H9 (cell line): ENCODE measurements at places on chromosomes 7 and 10.

- no peak for DNase-seq
Measured at GRCh38 chr7:17580141-17580540, 281.7 kb downstream of the AHR start.

DNA sequence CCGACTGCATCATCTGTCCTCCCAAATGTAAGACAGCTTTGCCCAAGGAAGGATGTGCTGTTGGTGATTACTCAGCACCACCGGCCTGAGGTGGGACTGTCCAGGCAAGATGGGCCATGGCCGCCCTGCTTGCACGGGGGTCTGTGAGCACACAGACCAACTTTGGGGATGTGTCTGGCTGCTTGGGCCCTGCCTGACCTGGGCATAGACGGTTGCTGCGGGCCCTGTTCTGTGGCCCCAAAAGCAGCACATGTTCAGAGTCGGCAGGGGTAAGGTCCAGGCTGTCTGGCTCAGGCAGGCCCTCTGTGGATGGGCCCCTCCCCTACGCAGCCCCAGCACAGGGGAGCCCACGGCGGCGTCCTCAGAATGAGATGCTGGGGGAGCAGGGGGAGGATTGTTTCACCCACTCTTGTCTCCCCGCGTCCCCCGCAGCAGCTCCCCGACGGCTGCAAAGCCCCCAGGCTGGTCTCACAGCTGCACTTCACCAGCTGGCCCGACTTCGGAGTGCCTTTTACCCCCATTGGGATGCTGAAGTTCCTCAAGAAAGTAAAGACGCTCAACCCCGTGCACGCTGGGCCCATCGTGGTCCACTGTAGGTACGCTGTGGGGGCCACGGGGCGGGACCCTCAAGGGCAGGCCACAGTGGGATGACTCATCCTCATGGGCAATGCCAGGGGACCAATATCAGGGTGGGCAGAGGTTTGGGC is 58.4 kb downstream of the MKI67 start:
- no peak for DNase-seq

DNA sequence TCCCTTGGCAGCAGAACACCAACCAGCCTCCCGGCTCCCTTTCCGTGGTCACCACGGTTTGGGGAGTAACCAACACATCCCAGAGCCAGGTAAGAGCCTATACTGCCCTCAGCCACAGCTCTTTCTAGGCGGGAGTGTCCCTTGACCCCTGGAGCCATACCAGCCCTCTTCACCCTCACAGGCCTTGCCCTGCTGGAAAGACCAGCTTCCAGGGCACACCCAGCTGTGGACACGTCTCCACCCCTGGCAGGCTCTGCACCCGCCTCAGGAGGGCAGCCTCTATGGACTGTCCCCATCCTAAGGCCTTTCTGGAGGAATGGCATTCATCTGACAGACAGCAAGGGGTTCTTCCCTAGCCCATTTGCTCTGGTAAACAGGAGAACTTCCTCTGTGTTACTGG is 57.5 kb upstream of the PPIF start:
- no peak for DNase-seq

DNA sequence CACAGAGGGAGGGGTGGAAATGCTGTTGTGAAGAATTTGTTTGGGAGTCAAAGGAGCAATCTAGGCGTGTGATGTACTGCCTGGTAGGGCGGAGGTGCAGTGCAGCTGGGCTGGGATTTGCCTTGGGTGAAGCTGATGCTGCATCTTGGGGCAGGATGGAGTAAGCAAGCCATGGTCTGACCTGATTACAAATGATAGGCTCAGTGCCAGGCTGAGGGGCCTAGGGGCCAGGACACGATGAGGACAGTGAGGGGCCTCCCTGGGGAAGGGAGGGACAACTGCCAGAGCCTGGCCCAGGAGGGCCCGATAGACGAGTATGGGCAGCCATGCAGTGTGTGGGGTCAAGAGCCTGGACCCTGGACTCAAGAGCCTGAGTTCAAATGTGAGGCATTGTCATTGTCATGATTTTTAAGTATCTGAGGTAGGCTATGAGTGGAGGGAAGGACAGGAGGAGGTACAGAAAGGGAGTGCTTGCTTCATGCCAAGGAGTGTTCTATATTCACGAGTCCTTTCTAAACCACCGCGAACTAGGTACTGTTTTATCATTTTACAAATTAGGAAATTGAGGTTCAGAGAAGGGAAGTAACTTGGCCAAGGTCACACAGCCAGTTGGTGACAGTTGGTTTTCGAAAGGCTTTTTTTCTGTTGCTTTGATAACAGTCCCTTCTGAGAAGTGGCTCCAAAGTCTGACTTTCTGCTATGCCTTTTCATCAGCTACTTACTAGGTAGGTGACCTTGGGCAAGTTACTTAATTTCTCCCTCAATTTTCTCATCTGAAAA is 29.7 kb downstream of the HIF1AN start:
- peak; percentile 17 for DNase-seq

GRCh38 chr10:48694371-48695030 is 9.8 kb downstream of the WDFY4 start:
- DNase-seq, result no peak

- DNase-seq, result peak; percentile 56
Measured at GRCh38 chr7:112665709-112666108, 124.5 kb downstream of the TMEM168 start.

GRCh38 chr10:102241032-102241443 is 274 bp downstream of the PITX3 start:
- no peak for DNase-seq

- DNase-seq, result no peak
Measured at GRCh38 chr10:77189075-77189474, 448.5 kb downstream of the KCNMA1 start.

DNA sequence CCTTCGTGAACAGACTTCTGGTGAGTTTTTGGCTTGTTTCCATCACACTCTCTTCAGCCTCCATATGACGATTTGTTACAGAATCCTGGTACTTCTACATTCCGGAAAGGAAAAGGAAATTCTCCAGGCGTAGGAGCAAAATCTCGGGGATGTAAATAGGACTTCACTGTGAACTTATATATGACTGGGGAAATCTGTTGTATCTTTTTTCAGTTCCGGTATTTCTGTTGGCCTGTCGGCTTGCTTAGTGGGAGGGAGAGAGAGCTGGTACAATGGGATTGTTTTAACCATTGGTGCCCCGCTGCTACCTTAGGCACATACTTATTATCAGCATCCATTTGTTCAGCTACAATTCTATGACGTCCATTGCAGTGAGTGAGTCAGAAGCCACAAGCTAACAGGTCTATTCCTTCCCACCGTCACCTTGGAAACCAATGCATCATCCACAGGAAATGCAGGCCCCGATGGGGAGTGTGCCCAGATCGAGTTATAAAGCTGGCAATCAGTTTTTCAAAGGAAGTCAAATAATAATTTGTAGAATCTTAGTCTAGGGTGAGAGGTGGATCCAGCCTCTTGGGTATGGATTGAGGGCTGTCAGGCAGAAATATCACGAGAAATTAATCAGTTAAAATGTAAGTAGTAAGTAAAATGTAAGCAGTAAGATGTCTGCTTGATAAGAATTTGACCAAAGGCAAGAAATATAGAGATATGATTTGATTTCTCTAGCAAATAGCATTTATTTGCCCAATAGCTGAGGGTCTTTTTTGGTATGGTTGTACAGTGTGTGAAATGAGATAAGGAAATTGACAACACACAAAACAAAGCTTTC is 92.0 kb upstream of the MKLN1 start:
- DNase-seq, result no peak

DNA sequence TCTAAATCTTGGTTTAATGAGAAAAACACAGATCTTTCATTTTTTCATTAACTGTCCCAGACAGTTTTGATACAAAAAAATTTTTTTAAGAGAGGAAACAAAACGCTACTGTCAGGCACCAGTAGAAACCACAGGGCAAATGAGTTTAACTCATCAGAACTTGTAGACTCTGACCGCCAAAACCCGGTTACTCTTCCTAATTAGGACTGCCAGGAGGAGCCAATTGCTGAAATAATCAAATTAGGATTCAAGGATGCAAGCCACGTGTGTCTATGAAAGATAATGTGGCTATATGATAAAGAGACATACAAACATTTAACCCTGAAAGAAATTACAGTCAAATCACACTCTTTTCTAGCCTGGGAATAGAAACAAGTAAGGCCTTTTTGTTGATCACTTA is 154.4 kb downstream of the DGKI start:
- no peak for DNase-seq

DNA sequence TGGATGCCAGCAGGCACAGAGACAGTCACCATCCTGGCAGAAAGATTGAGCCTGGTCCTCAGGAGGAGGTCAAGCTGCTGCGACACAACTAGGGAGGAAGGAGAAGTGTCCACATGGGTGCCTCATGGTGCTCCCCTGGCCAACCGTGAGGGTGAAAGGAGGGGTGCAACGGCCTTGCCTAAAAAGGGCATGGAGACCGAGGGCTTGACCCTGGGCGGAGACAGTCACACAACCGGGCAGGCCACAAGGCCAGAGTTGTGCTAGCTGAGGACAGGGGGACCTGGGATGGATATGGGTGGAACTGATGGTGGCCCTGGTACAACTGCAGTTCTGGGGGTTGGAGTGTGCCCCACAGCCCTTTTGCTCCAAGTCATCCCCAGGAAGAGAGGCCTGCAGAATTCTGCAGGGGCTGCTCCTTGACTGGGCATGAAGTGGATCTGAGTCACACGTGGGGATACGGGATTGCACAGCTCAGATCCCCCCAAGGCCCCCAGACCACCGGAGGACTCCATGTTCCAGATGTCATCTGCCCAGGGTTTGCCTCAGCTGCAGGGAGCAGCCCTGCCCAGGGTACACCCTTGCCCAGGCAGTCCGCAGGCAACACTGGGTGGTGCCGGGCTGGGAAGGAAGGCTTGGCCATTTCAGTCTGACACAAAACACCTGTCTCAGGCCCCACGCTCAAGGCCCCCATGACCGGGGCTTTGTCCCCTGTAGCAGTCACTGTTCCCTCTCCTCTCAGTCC is 602.3 kb upstream of the MGMT start:
- DNase-seq, result no peak

DNA sequence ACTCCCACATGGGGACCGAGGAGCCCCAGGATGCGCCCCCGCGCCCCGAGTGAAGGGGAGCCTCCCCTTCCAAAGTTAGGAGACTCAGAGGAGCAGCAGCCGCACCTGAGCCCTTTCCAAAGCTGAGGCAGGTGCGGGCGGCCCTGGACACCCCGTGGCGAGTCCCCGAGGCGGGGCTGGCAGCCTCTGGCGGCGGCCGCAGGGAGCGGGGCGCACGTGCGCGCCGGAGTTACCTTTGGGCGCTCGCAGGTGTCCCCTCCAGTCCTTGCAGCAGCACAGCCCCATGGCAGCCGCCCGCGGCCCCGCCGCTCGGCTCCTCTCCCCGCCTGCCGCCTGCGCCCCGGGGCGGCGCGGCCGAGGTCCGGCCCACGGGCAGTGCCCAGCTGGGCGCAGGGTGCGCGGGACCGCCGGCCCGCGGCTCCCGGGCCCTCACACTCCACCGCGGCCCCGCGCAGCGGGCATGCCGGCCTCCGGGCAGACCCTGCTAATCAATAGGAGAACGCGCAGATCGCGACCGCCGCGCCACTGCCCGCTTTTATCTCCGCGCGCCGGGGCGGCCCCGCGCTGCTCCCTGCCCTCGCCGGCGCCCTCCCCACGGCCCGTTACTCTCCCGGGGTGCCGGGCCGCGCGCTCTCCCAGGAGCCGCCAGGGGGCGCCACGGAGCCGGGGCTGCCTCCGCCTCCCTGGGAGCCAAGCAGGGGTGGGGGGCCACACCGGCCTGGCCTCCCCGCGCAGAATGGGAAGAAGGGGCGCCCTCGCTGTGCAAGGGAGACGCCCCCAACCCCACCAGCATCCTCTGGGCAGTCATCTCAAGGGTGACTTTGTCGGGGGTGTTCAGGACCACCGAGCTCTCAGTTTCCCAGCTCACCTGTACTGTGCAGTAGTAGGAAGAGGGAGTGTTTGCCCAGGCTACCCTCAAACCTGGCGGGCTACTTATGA is 80.8 kb downstream of the ARHGAP22 start:
- peak; percentile 61 for DNase-seq

DNA sequence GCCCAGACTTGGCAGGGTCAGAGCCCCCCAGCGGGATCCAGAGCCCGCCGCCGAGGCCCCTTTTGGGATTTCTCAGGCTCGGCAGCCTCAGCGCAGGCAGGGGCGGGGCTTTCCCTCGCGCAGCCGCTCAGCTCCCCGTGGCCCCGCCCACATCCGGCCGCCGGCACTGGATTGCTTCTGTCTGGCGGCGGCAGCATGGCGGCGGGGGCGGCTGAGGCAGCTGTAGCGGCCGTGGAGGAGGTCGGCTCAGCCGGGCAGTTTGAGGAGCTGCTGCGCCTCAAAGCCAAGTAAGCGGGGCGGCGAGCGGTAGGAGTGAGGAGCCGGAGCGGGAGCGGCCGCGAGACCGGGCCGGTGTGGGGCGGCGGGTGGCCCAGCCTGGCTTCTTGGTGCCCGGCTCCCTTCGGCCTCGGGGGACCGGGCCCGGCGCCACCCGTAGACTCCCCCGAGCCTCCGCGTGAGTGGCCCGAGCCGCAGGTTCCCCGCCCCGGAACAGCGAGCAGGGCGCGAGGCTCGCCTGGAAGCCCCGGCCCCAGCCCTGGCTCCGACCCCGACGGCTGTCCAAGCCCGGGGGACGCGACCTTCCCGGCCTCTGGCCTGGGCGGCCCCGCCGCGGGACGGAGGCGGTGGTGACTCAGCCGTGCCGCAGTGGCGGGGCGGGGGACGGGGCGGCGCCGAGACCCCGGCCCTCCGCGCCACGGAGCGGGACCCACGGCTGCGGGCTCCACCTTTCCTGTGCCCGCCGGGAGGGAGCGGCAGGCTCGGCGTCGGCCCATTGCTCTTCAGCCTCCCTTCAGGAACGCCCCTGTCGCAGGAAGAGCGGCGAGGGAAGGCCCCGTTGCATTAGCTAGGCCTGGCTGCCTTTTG is at the start of gene GLRX3:
TSS of gene GLRX3 (plus strand) at position 166 of the 864 bp plus-strand sequence. CDS start at position 196, 30 bp downstream.
- peak; percentile 90 for DNase-seq

DNA sequence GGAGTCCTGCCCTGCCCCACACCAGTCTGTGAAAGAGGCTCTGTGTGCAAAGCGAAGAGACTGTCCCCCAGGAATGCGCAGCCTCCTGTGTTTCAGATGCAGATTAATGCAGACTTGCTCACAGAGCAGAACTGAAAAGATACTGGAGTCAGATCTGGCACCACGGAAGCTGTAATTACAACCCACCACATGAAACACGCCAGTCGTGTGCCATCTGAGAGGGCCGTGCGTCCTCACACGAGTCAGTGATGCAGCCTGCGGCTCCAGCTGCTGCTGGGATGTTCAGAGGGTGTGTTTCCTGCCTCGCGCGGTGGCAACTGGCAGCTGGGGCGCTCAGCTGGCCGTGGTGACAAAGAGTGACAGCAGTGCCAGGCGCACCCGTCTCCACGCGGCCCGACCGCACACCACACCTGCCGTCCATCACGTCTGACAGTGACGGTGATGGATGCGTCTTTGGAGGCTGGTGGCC is 50.0 kb downstream of the NKX6-2 start:
- no peak for DNase-seq

- no peak for DNase-seq
Measured at GRCh38 chr10:21498377-21498776, 27.1 kb downstream of the SKIDA1 start.
